A549 treated with dexamethasone at 1 μM for 4 hours (cell line): ENCODE measurements at places on chromosomes 13 and 19. TPM values are rescaled to one million over a fixed set of nuclear protein-coding genes. Genes with fewer than 3 reads are reported as not detected.

SLC6A16 gene
- total RNA-seq = 0.67 to 1.4 TPM (median 0.89 TPM) in 5 replicates

WASF3 gene
- 0.10 to 0.15 TPM (median 0.12 TPM) in 5 replicates for total RNA-seq

ZIK1 gene
- 0.03 to 0.08 TPM in 2 of 5 replicates, not detected in the others for total RNA-seq

OR10H1 gene
- not detected in 5 replicates for total RNA-seq

EMP3 gene
- 380 to 538 TPM (median 393 TPM) in 5 replicates for total RNA-seq

GPR12 gene
- total RNA-seq = not detected in 5 replicates

CEACAM3 gene
- not detected in 5 replicates for total RNA-seq

MCEMP1 gene
- total RNA-seq = not detected in 5 replicates

CLEC17A gene
- total RNA-seq = not detected in 5 replicates

ZNF541 gene
- total RNA-seq = 0.02 to 0.05 TPM (median 0.04 TPM) in 3 of 5 replicates, not detected in the others

SIGLEC8 gene
- not detected in 5 replicates for total RNA-seq

PSPN gene
- 0.52 to 1.1 TPM (median 0.96 TPM) in 5 replicates for total RNA-seq

ZNF77 gene
- total RNA-seq = 1.6 to 1.8 TPM (median 1.8 TPM) in 5 replicates

KANK3 gene
- total RNA-seq = 5.9 to 7.3 TPM (median 6.7 TPM) in 5 replicates

NLRP4 gene
- not detected in 5 replicates for total RNA-seq

HIPK4 gene
- 0.16 to 0.39 TPM (median 0.35 TPM) in 5 replicates for total RNA-seq

PEAK3 gene
- 0.15 to 0.41 TPM (median 0.31 TPM) in 5 replicates for total RNA-seq

TUBB4A gene
- total RNA-seq = 5.5 to 8.4 TPM (median 8.1 TPM) in 5 replicates

CNFN gene
- total RNA-seq = 39.9 to 48.7 TPM (median 42.0 TPM) in 5 replicates

PRR20E gene
- total RNA-seq = not detected in 5 replicates

WTIP gene
- 26.3 to 35.7 TPM (median 33.0 TPM) in 5 replicates for total RNA-seq

FGF22 gene
- total RNA-seq = 0.26 to 0.68 TPM (median 0.39 TPM) in 5 replicates

ACP4 gene
- not detected in 5 replicates for total RNA-seq

IFNL1 gene
- 0.16 to 0.26 TPM in 2 of 5 replicates, not detected in the others for total RNA-seq

TOMM40 gene
- 188 to 264 TPM (median 240 TPM) in 5 replicates for total RNA-seq

CGB3 gene
- total RNA-seq = not detected in 5 replicates

SMIM44 gene
- not detected in 5 replicates for total RNA-seq

KRTDAP gene
- total RNA-seq = not detected in 5 replicates

ZNF430 gene
- total RNA-seq = 1.5 to 3.0 TPM (median 1.9 TPM) in 5 replicates
